ENCODE measurements at places on chromosomes 4 and X. TPM values are rescaled to one million over a fixed set of nuclear protein-coding genes. Genes with fewer than 3 reads are reported as not detected.

The CLTRN gene
- total RNA-seq, result 0.36 TPM

The ANKRD37 gene
- total RNA-seq, result 17.8 TPM

The CC2D2A gene
- total RNA-seq, result 15.2 TPM

The TMPRSS11B gene
- not detected for total RNA-seq

The EFHC2 gene
- total RNA-seq, result 0.13 TPM

The ZNF711 gene
- 0.33 TPM for total RNA-seq

The CTAG1A gene
- total RNA-seq, result not detected

The KIAA1210 gene
- not detected for total RNA-seq

The TAB3 gene
- 10.2 TPM for total RNA-seq

The GABRA4 gene
- not detected for total RNA-seq

The SCOC gene
- 59.2 TPM for total RNA-seq

The GPAT3 gene
- 14.1 TPM for total RNA-seq

The ZCCHC12 gene
- total RNA-seq, result not detected

The SLC26A1 gene
- 0.30 TPM for total RNA-seq

The CT45A6 gene
- total RNA-seq, result not detected

The PPEF2 gene
- total RNA-seq, result not detected

Data from smooth muscle cell of the pulmonary artery (primary cell).